ENCODE measurements at places on chromosomes 2 and 18.

GRCh38 chr18:80104364-80104779 lies 4.7 kb upstream of the ADNP2 start:
- DNase-seq, result no peak

DNA sequence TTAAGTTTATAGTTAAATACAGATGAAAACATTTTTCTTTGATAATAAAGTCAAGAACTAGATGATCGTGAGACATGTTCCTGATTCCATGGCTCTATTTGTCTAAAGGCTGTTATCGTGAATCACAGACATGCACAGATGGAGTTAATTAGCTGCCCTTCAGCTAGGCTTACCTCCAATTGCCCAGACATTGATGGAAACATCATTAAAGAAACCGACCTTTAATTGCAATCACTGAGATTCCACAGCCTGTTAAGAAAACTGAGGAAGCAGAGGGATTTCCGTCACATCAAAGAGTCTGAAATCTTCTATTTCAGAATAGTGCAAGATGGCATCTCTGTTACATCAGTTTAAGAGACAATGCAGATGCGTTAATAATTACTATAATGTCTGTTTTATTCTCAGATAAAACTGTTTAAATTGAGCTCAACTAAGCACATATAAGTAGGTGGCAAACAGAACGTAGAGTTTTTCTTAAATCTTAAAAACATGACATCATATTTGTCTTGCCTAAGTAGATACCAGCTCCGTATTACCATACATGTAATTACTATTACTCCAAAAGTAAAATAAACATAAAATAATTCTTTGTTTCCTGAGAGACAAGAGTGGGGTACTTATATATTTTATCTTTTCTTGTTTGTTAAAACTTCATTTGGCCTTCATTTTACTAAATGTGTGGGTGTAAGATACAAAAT lies 23.9 kb upstream of the CRACDL start:
- no peak for DNase-seq

DNA sequence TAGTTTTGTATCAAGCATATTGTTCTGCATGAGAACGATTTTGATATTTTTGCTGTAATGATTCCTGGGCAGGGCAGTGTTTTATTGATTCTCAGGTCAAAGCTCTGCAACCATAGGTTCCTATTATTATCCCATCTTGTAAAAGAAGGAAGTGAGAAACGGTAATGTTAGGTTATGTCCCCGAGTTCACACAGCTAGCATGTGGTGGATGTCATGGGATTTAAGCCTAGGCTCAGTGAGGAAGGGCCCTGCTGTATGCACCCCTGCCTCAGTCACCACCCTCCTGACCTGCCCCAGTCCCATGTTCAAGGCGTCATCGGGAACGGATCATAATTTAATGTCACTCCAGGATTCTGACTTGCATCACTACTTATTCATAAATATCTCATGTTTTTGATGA lies 10.7 kb downstream of the ACP1 start:
- DNase-seq, result no peak

DNA sequence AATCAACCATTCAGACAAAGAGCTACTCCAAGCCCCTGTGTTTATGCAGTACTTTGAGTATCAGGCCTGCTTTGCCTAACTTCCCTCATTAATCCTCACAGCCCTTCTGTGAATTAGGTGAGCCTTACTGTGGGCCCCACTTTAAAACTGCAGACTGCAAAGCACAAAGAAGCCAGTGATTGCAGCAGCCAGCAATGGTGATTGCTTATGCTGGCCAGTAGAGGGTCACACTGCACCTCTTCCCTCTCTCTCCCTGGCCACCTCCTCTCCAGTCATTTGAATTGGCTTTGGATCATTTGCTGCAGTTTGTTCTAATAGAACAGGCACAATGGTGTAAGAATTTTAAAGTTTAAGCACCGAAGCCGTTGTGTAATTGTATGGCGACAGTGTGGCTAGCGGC lies 229.9 kb downstream of the AGPS start:
- no peak for DNase-seq

DNA sequence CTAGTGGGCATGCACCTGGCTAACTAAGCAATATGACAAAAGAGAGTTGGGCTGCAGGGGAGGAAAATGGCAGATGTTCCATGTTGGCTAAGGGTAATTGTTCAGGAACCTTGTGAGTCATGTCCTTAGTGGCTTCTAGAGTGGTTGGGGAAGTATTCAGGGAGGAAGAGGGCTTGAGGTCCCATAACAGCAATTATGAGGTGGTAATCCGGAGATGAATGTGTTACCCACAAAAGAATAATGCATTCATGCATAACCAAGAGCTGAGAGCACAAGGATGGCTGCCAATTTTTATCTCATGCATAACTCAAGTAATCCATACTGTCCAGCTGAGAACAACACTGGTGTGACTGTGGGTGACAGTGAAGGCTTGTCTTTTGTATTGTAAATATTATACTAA lies 42.9 kb downstream of the TMEFF2 start:
- no peak for DNase-seq

GRCh38 chr2:66334237-66335029 lies 100.5 kb upstream of the MEIS1 start:
- no peak for DNase-seq

GRCh38 chr2:191115391-191115790 lies 35.4 kb downstream of the STAT4 start:
- DNase-seq, result peak; percentile 64

- DNase-seq, result no peak
Measured at GRCh38 chr2:54770211-54770610, 46.7 kb downstream of the EML6 start.

DNA sequence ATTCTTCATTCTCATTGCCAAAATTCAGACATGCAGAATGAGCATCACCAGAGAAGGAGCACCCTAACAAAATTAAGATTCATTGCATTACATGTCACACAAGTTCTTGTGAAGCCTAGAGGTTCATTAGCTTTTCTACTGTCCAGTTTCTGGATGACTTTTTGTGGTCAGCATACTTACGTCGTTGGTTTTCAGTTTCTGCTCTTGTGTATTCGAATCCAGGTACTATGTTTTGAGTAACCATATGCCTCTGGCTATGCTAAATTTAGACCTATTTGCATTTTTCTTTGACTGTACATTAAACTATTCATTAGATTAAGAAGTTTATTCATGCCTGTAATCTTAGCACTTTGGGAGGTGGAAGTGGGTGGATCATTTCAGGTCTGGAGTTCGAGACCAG lies 251.3 kb downstream of the PARD3B start:
- no peak for DNase-seq

All from CD4-positive, alpha-beta memory T cell (primary cell).